ENCODE measurements at places on chromosomes 12 and 14.

- DNase-seq = no peak
These were observed 32.7 kb downstream of the VCPKMT start for GRCh38 chr14:50083467-50084337.

GRCh38 chr14:95046711-95047681 is 110.3 kb downstream of the DICER1 start:
- peak; percentile 61 for DNase-seq

DNA sequence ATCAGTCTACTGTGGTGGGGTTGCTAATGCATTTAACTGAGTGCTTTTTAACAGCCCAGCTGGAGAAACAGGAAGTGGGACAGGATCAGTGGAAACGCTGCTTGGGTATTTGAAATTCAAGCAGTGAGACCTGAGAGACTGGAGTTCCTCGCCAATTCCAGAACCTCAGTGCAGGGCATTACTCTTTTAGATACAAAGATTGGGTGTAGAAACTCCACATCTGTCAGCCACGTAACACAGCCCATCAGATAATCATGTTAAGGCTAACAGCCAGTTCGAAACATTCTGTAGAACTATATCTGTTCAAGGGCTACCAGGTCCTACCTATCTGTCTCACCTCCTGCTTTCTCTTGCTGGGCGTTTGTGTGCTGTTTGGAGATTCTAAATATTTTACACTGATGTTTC is 45.5 kb downstream of the RAD52 start:
- DNase-seq = peak; percentile 31

- DNase-seq = no peak
These were observed 28.3 kb upstream of the STRAP start for GRCh38 chr12:15853877-15854276.

GRCh38 chr12:105279460-105280056 is 43.6 kb upstream of the APPL2 start:
- DNase-seq = no peak

DNA sequence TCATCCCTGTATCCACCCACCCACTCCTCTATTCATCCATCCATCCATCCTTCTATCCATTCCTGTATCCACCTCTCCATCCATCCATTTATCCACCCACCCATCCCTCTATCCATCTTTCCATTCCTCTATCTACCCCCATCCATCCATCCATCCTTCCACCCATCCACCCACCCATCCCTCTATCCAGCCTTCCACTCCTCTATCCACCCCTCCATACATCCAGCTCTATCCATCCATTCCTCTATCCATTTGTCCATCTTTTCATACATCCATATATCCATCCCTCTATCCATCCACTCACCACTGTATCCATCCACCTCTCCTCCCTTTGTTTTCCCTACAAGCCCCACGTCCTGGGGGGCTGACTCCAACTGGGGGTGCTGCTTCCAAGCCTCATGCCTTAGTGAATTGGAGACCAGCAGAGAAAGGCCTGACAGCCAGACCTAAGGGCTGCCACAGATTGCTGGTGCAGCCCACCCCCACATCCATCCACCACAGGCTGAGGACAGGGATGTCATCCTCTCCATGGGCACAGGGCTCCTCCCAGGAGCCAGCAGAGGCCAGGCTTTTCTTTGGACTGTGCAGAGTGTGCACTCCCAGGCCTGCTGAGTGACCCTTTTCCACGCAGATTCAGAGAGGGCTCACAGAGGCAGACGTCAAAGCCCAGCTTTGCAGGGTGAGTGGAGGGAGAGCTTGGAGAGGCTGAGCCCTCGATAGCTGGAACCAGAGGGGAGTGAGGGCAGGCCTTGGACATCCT is 18.9 kb upstream of the GPR132 start:
- DNase-seq = no peak

GRCh38 chr12:49017891-49018260 is 700 bp downstream of the PRKAG1 start:
- peak; percentile 55 for DNase-seq

- peak; percentile 75 for DNase-seq
These were observed 32.9 kb downstream of the MVK start for GRCh38 chr12:109606320-109607028.

- no peak for DNase-seq
These were observed 147.0 kb downstream of the PTPRO start for GRCh38 chr12:15469356-15469755.

- DNase-seq = no peak
These were observed 128.7 kb upstream of the GARIN2 start for GRCh38 chr14:67060546-67060945.

GRCh38 chr12:122942637-122943036 is 23.6 kb downstream of the ABCB9 start:
- DNase-seq = no peak

- no peak for DNase-seq
These were observed 180.9 kb downstream of the CALM1 start for GRCh38 chr14:90577661-90578282.

DNA sequence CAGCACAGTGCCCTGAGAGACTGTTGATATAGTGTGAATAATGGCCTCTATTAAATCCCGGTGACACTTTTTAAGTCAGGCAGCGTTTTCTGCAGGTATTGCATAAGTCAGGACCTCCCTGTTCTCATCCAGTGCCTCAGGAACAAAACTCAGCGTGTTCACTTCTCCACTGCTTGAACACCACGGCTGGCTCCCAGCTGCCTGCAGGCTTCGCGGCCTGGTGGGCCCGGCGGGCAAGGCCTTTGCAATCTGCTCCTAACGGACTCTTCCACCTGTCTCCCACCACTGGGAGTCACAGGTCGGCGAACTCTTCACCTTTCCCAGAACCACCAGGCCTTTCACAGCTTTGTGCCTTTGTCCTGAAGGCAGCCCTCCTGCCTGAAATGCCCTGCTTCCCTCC is 18.7 kb downstream of the RFX4 start:
- no peak for DNase-seq

DNA sequence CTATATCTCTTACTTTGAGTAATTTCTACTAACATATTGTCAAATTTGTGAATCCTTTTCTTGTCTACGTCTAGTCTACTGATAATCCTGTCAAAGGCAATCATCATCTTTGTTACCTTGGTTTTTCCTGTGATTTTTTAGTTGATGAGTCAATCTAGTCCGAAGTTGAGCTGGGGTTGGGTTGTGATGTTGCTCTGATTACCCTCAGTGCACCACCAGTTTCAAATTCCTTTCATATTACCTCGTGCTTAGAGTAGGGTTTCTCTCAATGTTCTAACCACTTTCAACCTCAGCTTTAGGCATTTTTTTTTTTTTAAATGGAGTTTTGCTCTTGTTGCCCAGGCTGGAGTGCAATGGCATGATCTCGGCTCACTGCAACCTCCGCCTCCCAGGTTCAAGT is 186.8 kb downstream of the BTG1 start:
- no peak for DNase-seq

DNA sequence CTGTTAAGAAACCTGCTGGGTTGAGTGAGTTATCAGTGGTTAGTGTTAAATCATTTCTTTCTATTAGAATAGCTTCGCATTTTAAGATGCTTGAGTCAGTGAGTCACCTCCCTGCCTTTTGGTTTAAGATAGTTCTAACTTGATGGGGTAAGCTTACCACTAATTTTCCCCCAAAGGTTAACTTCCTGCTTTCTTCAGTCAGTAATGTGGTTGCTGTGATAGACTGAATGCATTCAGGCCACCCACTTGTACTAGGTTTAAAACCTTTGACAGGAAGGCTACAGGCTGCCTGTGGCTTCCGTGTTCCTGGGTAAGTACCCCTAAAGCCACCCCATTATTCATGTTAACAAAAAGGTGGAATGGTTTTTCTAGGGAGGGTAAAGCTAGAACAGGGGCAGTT is 25.3 kb downstream of the CLEC2A start:
- no peak for DNase-seq

GRCh38 chr14:61369454-61369810 is 48.1 kb downstream of the PRKCH start:
- no peak for DNase-seq

DNA sequence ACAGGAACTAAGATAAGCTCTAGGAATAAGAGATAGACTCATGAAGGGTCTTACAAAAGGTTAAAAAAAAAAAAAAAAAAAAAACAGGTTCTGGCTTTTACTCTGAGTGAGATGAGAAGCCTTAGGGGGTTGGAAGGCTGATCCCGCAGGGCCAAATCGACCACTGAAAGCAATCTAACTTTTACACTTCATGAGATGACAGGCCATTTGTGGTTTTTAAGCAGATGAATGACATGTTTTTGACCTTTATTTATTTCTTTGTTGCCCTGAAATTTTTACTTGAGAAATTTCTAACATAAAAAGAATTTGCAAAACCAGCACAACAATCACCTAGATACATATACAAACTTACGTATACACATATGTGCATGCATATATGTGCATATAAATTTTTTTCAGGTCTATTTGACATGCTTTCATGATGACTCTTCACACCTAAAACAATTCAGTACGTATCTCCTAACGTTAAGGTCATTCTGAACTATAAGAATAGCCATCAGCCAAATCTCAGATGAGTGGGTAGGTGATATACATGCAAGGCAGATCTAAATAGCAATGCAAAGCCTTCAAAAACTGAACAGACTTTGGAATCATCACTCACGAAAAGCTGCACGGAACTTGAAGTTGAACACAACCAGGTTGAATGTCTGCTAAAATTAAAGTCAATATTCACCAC is 87.0 kb downstream of the R3HDM2 start:
- no peak for DNase-seq

DNA sequence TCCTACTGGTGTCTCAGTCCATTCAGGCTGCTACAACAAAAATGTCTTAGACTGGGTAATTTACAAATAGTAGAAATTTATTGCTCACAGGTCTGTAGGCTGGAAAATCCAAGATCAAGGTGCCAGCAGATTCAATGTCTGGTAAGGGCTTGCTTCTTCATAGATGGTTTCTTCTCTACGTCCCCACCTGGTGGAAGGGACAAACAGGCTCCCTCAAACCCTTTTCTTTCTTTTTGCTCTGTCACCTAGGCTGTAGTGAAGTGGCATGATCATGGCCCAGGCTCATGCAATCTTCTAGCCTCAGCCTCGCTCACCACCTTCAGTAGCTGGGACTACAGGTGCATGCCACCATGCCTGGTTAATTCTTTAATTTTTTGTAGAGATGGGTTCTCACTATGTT is 106.8 kb upstream of the RPH3A start:
- DNase-seq = no peak

GRCh38 chr14:71198687-71199086 is 291.4 kb downstream of the PCNX1 start:
- DNase-seq = no peak

GRCh38 chr14:104005489-104005888 is 63.2 kb upstream of the RD3L start:
- no peak for DNase-seq

- DNase-seq = no peak
These were observed 18.9 kb downstream of the MNAT1 start for GRCh38 chr14:60753264-60754119.

- no peak for DNase-seq
These were observed 232.1 kb downstream of the MON2 start for GRCh38 chr12:62698701-62699101.

GRCh38 chr14:58078068-58078467 is 73.9 kb downstream of the ARMH4 start:
- DNase-seq = no peak

DNA sequence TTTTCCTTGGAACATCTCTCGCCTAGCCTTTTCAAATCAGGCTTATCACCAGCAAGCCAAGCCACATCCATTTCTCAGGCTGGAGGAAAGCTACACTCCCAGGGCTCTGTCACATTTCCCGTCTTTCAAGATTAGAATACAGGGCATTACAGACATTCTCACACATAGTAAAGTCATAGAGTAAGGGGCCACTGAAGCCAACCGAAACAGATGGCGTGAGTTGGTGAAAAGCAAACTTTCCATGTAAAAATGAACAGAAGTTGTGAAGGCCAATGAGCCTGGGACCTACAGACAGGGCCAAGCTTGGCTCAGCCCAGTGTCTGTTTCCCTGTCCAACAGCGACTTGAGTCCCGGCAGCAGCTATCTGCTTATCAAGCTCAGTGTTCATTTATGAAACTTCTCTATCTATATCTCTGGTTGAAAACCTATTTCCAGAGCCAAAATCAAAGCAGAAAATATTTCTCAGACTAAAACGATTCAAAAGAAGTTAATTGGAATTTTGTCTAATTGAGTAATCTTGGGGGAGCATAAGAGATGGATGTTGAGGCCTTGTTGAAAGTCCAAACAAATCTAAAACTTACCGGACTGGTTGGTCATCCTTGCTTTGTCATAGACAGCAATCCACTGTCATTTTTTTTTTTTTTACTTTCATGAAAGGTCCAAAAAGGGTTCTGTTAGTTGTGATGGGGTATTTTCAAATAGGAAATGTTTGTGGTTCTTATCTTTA is 105.6 kb downstream of the DAAM1 start:
- peak; percentile 47 for DNase-seq
